ENCODE measurements at places on chromosomes 5 and 9.

DNA sequence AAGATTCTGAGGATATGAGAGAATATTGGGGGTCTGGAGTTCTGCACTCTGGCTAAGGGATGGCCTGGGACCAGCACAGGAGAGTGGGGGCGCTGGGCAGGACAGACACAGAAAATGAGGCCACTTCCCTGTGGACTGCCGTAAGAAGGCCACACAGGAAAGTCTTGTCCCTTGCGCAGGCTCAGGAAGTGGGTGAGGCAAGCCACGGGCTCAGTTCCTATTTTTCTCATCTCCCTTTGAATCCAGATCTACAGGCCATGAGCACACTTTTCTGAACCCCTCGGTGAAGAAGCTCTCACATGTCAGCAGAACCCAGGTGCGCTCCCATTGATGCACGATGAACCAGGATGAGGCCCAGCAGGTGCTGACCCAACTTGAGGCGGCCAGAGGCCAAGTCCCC is 207.4 kb downstream of the AGTPBP1 start:
- DNase-seq = no peak

GRCh38 chr5:114387433-114387832 is 25.6 kb downstream of the KCNN2 start:
- no peak for DNase-seq

DNA sequence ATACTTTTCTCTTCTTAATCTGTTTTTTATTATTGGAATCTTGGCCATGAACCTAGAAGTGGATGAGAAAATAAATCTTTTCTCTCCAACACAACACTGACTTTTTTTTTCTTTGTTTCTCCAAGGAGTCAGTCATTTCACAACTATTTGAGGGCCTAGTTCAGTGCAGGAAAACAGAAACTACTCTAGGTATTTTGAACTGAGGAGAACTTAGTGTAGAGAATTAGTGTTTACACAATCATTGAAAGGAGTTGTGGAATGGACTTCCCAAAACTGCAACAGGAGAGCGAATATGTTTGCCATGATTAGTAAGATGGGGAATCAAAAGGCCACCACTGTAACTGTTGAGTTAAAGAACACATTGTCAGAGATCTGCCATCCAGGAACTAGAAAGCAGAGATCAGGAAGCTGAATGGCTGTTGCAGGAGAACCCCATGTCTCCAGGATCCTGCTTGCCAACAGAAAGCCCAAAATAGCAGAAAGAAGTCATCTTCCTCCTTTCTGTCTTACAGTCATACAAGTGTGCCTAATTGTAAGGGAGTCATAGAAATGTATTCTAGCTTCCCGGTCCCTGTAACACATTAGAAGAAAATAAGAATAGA is 20.3 kb upstream of the PCDH1 start:
- no peak for DNase-seq

DNA sequence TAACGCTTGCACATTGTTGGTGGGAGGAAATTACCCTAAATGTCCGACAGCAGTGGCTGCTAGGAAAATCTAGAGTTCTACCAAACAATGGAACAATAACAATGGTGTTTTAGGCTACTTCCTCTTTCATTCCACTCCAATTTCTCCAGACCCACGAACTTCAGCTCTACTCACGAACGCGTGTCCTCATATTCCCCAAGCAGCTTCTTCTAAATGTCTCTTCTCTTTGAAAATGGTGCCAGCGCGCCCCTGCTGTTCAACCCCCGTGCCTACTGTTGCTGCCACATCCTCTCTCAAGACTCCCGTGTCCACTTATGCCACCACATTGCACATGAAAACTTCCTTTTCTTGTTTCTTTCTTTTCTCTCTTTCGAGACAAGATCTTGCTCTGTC is 25.6 kb downstream of the OR2V2 start:
- no peak for DNase-seq

- DNase-seq = no peak
Measured at GRCh38 chr5:153206361-153206760, 284.1 kb upstream of the GRIA1 start.

DNA sequence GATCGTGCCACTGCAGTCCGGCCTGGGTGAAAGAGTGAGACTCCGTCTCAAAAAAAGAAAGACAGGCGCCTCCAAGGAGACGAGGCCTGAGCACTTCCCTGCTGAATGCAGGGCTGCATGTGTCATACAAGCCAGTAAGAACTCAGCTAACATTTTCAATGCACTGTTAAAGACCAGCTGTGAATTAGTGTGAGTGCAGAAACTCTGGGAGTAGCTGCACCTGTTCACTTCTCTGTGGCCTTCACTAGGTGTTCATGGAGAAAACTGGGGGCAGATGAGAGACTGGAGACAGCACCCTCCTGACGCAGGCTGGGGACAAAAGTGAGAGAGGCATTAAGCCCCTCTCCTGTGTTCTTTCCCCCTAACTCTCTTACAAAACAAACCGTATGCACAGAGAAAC is 41.8 kb downstream of the FBXO10 start:
- DNase-seq = no peak

GRCh38 chr5:139668064-139668880 is 20.1 kb downstream of the CXXC5 start:
- DNase-seq = no peak

GRCh38 chr5:151772846-151773561 is 1.2 kb downstream of the G3BP1 start:
- no peak for DNase-seq

DNA sequence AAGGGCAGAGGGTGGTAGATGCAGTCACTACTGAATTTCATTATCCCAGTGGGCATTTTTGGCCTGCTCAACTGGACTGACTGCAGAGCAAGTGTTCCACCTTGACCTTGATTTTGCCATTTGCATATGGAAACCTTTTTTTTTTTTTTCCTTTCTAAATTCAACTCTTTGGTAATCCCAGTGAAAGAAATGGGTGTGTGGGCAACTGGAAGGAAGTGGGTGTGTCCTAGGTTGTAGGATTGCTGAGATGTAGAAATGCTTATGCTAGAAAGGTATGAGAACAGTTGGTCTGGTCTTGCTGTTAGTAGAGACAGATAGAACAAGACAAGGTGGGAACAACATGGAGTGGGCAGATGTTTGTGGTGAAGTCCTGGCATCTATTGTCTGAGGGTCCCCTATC is 7.8 kb upstream of the IL12B start:
- no peak for DNase-seq

DNA sequence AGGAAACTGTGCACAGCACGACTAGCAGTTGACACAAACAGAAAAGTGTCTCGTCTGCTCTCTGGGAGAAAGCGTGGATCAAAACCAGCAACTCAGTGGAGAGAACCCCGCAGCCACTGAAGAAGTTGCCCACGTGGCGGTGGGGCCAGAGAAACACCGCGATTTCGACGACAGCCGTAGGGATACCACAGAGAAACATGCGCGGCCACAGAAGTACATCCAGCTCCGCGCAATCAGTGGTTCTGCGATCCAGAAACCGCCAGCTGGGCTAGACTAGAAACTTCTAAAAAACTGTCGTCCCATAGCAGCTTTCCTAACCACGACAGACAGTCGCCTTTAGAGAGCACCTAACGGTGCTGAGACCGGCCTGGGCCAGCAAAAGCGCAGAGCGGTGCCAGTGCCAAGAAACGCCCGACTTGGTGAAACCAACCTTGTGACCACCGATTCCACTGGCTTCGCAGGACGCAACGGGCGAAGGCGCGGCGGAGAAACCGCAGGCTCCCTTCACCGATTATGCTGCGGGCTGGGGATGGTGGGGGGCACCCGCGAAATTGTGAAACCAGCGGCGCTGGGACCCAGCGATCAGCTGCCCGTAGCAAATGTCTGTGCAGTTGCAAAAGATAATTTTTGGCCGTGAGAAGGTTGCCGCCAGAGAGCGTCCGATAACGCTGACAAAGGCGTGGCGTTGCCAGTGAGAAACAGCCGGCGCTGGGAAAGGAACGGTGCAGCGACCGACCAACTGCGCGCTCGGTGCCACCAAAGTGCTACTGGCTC is 2.7 kb upstream of the ANXA2R start:
- DNase-seq = peak; percentile 70

DNA sequence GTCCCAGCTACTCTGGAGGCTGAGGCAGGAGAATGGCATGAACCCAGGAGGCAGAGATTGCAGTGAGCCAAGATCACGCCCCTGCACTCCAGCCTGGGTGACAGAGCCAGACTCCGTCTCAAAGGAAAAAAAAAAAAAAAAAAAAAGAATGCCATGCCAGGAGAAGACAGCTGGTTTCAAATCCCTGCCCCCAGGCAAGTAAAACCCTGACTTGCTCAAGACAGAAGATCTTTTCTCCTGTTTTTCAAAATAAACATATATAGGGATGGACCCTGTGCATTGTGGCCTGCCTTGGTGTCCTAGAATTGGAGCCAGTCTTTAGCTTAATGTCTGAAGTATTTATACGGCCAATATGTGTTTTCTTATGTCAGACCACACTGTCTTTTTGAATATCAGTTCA is 177.1 kb downstream of the NR3C1 start:
- no peak for DNase-seq

GRCh38 chr5:71882826-71883741 is 164.0 kb downstream of the CARTPT start:
- no peak for DNase-seq

DNA sequence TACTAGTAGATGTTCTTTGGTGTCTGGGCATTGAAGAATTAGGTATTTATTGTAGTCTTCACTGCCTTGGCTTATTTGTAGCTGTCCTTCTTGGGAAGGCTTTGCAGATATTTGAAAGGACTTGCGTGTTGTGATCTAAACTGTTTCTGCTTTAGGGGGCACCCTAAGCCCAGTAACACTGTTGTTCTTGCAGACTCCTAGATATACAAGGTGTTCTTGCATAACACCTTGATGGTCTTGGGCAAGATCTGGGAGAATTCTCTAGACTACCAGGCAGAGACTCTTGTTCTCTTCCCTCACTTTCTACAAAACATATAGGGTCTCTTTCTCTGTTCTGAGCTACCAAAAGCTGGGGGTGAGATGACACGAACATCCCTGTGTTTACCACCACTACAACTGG is 179.1 kb downstream of the FAM170A start:
- no peak for DNase-seq

- no peak for DNase-seq
Measured at GRCh38 chr9:110531776-110532175, 47.8 kb downstream of the SVEP1 start.

GRCh38 chr5:168608386-168608785 is 29.2 kb upstream of the PANK3 start:
- DNase-seq = no peak

DNA sequence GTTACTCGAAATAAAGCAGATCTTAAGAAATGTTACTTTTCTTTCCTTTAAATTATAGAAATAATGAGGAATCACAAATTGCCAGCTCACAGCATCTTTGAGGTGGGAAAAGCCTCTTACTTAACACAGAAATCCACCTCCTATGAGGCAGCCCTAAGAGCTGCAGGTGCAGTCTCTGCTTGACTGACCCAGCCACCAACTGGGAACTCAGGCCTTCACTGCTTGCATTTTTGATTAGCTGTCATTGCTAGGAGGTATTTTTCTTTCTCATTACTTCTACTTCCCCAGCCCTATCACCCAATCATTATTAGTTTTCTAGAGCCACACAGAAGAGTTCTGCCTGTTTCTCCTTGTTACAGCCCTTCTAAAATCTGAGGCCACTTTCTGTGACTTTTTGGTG is 416.5 kb upstream of the KLF4 start:
- DNase-seq = no peak

- no peak for DNase-seq
Measured at GRCh38 chr5:170159947-170160346, 54.2 kb downstream of the FOXI1 start.

DNA sequence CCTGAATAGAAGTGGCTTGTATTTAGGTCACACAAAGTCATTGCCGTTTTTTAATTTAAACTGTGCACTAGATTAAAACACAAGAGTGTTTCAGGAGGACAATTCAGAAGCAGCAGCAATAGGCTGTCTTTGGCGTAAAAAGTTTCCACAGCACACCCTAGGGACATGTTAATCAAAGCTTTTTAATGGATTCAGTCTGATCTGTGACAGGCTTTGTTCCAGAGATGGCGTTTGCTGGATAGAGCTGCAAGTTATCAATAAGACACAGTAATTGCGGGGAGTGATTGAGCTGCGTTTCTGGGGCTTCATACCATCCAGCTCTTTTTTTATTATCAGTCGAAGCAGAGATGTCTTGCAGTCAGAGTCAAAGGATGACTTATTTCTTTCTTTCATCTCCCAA is 300.3 kb downstream of the ZNF608 start:
- no peak for DNase-seq

GRCh38 chr9:12819436-12820185 is 44.8 kb downstream of the LURAP1L start:
- DNase-seq = no peak

GRCh38 chr5:139368613-139369012 is 14.5 kb downstream of the SLC23A1 start:
- DNase-seq = no peak

DNA sequence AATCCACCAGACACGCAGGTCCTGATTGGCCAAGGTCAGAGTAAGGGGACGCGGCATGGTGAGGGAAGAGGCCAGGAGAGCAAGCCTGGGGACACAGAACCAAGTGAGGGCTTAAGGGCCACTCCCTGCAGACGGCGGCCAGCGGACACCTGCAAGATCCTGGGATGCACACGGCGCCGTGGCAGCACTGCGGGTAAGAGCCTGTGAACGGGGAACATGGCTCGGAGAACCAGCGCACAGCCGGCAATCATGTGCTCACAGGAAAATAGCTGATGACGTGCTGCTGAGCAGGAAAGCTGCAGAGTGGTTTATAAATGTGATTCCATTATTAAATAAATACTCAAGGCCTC is 27.0 kb upstream of the NSMF start:
- DNase-seq = no peak

DNA sequence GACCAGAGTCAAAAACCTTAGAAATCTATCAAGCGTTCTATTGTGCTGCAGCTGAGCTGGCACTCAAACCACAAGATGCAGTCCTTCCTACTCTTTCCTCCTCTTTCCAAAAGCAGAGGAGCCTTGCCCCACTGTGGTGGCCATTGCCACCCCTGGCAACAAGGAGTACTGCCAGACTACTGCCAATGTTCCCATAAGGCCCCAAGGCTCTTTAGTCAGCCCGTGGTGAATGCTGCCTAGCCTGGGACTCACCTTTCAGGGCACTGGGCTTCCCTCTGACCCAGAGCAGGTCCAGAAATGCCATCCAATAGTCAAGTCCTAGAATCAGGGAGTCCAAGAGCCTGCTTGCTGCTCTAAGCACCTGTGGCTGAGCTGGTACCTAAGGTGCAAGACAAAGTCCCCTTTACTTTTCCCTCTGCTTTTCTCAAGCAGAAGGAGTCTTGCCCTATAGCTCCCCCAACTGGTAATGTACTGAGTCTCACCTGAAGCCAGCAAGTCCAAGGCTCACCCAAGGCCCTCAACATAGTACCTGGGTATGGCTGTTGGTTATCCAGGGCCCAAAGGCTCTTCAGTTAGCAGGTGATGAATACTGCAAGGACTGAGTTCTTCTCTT is 219.4 kb downstream of the ATPSCKMT start:
- DNase-seq = no peak

- DNase-seq = no peak
Measured at GRCh38 chr5:71996789-71997188, 110.5 kb upstream of the MAP1B start.

DNA sequence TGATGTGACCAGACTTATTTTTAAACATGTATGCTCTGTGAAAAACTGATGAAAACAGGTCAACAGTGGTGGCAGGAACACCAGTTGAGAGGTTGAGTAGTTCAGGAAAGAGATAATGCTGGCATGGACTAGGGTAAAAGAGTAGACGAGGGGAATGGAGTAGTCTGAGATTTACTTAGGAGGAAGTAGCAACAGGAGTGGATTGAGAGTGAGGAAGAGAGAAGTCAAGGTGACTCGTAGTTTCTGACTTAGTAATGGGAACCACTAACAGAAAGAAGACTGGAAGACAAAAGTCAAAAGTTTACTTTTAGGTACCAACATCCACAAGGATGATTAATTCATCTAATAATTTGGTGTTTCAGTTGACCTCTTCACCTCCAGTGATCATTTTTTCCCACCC is 3.6 kb downstream of the SRA1 start:
- DNase-seq = no peak
